ENCODE measurements at places on chromosomes 12 and 14.

DNA sequence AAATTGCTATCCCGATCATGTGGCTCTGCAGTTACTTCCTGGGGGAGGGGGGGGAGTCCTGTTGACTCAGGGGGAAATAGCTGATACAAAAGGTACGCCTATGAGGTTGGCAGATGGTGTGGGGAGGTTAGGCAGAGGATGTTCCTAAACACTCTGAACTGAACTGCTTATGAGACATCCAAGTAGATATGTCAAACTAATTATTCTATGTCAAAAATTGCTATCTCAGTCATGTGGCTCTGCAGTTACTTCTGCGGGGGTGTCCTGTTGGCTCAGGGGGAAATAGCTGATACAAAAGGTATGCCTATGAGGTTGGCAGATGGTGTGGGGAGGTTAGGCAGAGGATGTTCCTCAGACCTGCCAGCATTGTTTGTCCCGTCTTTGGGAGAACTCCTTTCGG, 5.1 kb upstream of the VCPKMT start:
- DNase-seq, result no peak

- DNase-seq, result no peak
Measured at GRCh38 chr12:108268397-108268796, 70.7 kb downstream of the CMKLR1 start.

DNA sequence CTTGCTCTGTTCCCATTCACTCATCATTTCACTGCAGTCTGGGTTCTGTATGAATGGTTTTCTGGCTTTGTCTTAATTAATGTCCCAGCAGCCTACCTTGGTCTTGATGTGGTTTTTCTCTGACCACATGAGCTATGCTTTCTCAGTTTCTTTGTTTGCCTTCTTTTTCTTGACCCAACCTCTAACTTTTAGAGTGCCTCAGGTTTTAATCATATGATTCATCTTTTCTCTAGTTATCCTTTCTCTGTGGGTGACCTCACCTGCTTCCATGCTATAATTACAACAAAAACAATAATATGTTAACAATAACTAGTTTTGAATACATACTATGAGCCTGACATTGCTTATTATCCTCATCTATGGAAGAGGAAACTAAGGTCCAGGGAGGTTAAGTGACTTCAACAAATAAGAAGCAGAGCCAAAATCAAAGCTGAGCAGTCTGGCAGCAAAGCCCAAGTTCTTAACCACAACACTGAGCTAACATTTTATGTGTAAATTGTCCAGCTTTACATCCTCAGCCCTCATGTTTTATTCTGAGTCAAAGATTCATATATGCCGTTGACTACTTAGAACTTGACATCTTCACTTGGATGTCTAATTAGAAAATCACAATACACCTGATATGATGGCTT, 4.7 kb upstream of the EPYC start:
- DNase-seq, result no peak

DNA sequence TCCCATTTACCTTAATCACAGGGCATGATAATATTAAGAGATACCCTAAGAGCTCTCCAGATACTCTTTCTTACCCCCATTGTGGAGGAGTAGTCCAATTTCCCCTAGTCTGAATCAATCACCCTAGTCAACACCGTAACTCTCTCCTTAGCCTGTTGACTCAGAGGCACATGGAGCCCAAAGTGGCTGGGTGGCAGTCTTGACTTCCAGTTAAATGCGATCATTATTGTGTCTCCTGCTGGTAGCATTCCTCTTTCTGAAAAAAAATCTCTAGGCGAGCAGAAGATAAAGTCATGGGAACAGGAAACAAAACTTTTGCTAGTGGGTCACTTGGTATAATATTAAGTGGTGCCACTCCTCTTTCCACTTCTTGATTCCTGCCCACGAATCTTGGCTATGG, 46.4 kb downstream of the EMP1 start:
- DNase-seq, result no peak

DNA sequence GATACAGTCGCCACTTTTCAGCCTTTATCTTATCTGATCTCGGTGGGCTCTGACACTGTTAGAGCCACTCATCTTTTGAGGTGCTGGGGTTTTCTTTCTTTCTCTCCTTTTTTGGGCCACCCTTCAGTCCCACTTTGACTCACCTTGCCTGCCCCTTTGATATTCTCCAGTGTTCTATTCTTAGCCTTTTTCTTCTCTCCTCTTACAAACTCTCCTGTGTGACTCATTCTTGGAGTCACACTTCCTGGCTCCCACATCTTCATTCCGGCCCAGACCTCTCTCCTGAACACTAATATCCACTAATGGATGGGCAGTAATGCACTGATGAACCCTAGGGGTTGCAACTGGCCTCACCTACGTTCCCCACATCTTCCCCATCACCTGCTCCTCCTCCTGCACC, 2.2 kb upstream of the DCD start:
- no peak for DNase-seq

GRCh38 chr12:56590237-56590830, 39.8 kb downstream of the BAZ2A start:
- no peak for DNase-seq

DNA sequence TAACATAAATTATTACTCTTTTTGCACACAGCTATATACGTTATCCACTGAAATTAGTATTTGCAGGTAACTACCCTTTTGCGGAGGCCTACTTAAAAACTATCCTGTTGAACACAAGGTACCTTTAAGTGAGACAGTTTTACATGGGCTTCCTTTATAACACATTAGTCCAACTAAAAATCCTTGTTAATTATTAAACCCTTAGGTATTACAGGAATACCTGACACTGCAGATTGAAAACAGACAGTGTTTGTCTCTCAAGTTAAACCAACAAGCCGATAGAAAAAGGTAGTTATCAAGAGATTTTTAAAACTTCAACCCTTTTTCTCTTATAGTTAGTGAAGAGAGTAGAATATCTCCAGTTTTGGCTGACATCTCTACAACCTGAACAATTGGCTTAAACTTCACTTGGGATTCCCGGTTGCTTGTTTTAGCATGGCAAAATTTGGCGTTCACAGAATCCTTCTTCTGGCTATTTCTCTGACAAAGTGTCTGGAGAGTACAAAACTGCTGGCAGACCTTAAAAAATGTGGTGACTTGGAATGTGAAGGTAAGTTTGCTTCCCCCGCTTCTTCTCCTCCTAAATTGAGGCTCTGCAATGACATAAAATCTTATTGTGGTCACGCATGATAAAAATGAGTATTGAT, at the start of gene MIA2:
MIA2 (plus strand) TSS at position 236 of the 647 bp plus-strand sequence; CDS start at position 436, 200 bp downstream.
- DNase-seq, result no peak

GRCh38 chr12:103505371-103506236, 9.8 kb upstream of the C12orf42 start:
- no peak for DNase-seq

GRCh38 chr12:121934309-121934664, 15.9 kb downstream of the CFAP251 start:
- no peak for DNase-seq

DNA sequence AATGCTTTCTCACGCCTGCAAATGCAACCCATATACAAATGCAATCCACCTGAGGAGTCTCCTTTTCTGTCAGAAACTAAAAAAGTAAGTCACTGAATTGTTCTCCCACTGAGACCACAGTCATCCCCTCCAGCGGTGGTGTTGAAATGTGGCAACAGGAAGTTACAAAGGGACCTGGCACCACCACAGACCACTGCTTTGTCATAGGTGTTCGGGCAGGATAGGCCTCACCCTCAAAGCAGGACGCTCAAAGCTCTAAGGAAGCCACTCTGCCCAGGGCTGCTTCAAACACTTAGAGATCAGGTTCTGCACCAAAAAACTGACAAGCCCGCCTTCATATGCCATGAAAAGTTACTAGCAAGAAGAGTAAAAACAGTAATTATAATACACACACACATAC, 11.3 kb downstream of the PHLDA1 start:
- no peak for DNase-seq

DNA sequence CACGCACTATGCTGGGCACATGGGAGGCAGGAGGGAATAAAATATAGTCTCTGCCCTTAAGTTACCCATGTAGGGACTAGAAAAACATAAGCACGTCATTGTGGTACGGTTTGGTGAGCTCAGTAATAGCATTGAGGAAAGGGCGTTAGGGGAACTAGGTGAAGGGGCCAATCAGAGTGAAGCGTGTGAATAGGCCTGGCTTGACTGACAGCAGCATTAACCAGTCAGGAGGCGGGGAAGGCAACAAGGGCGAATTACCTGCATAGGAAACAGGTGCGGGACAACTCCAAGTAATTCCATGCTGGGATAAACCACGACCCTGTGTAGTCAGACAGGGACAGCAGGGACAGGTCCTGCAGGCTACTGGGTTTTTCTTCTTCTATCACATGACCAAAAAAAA, 107.7 kb downstream of the UNC79 start:
- DNase-seq, result peak; percentile 2

DNA sequence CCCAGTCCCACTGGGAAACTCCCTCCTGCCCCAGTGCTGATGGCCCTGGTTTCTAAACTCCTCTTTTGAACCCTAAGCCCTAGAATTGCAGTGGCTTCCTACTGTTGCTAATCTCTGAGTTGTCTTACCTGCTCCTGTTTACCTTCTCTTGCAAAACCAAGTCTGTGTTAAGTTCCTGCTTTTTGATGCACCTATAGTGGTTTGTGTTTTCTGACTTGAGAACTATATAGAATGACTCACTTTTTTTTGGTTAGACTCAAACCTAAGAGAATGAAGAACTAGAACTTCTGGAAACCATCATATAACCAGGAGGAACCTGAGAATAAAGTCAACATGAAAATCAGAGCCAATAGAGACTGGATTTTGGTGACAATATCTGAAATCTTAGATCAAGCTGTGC, 5.5 kb upstream of the GAS2L3 start:
- no peak for DNase-seq

- no peak for DNase-seq
Measured at GRCh38 chr12:70267550-70267949, 24.3 kb downstream of the CNOT2 start.

- no peak for DNase-seq
Measured at GRCh38 chr12:77837876-77838291, 7.2 kb downstream of the NAV3 start.

- peak; percentile 90 for DNase-seq
Measured at GRCh38 chr14:91114079-91115065, 499 bp downstream of the DGLUCY start.

GRCh38 chr12:47991106-47992061, 12.9 kb downstream of the COL2A1 start:
- no peak for DNase-seq

- no peak for DNase-seq
Measured at GRCh38 chr12:30166006-30166795, 382.5 kb upstream of the TMTC1 start.

- DNase-seq, result peak; percentile 5
Measured at GRCh38 chr12:79522257-79522988, 168.3 kb downstream of the PAWR start.

- peak; percentile 72 for DNase-seq
Measured at GRCh38 chr14:24051789-24052655, at the start of gene CARMIL3. TSS of gene CARMIL3 (plus strand) at chr14:24052009. CDS start at chr14:24052154, 145 bp downstream.

GRCh38 chr14:94451826-94452225, 774 bp downstream of the SERPINA11 start:
- no peak for DNase-seq

GRCh38 chr12:68074306-68075027, 85.1 kb downstream of the IFNG start:
- DNase-seq, result no peak

GRCh38 chr14:48710133-48710532, 876.0 kb downstream of the RPS29 start:
- no peak for DNase-seq

DNA sequence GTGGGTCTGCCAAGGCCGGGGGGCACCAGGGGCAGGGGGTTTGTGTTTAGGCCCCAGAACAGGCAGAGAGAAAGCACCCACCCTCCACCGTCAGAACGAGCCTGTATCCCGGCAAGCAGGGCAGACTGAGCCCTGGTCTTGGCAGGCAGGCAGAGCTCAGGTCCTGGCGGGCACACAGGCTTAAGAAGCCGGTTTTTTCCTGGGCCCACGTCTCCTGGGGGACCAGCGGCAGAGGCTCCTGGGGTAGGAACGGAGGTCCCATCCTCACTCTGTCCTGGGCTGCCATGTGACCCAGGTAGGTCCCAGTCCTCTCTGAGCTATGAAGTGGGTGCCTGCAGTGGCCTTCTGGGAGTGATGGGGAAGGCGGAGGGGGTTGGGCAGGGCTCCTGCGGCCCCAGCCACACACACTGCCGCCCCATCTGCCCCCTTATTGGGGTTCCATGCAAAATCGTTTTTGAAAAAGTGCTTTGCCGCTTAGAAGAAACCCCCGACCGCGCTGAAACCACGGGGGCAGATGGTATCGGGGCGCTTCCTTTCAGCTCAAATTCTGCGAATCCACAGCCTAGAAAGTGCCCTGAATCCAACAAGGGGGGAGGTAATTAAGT, 24.2 kb downstream of the SH2B3 start:
- no peak for DNase-seq

DNA sequence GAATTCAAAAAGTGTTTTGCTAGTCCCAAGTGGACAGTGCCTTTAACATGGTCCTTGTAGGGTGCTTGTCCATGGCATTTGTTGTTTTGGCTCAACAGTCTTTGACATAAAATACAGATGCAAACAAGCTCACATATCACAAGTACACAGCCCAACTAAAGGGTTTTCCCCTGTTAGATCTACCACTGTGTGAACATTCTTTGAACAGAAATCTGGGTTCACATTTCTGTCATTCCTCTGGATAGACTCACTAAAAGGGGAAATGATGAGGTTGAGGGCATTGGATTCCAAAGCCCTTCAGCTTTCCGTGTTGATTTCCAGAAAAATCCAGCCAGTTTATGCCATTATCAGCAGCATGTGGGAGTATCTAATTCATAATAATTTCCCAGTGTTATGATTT, 54.1 kb downstream of the EP400 start:
- DNase-seq, result no peak

DNA sequence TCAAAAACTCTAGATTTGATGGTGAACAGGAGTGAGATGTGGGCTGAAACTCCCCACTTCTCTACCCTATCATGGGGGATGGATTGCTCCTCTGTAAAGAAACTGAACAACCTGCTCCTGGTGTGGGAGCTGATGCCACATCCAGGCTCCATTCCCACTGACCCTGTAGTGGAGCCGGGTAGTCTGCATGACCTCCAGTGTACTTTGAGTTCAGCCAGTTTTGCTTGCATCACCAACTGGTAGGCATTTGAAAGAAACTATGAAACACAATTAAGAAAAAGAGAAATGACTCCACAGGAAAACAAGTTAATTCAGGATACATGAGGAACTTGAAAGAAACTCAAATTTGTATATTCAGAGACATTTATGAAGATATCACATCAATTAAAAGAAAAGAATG, 27.3 kb upstream of the EMP1 start:
- DNase-seq, result no peak

GRCh38 chr12:80032946-80033345, 66.4 kb upstream of the OTOGL start:
- DNase-seq, result no peak

- DNase-seq, result no peak
Measured at GRCh38 chr12:131929581-131930456, 743 bp downstream of the PUS1 start.

GRCh38 chr12:132502882-132503193, 12.9 kb downstream of the FBRSL1 start:
- DNase-seq, result no peak

GRCh38 chr12:3199551-3200031, 122.4 kb downstream of the TSPAN9 start:
- no peak for DNase-seq

DNA sequence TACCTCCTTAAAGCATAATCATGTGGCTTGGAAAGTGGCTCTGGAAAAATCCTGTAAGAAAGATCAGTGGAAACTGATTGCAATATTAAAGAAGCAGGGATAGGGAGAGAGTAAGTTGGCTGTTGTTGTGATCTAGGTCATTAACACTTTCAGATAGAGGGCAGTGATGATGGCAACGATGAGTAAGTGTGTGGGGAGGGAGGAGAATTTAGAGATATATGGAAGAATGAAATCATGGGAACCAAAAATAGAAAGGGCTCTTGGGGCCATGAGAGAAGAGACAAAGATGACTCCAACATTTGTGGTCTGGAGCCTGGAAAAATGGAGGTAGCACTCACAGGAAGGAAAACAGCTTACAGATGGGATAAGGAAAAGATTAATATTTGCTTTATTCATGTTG, 23.3 kb downstream of the SNRPF start:
- no peak for DNase-seq

All from COR-L47 (cell line).